ENCODE measurements at places on chromosomes 5 and 9. TPM values are rescaled to one million over a fixed set of nuclear protein-coding genes. Genes with fewer than 3 reads are reported as not detected.

Gene SLC6A18
- total RNA-seq, result not detected

Gene VLDLR
- 15.9 TPM for total RNA-seq

Gene RUFY1
- 47.9 TPM for total RNA-seq

Gene SPATA31A3
- total RNA-seq, result not detected

Gene GRXCR2
- not detected for total RNA-seq

Gene ANKRD18B
- total RNA-seq, result 1.7 TPM

Gene DIPK1B
- 7.0 TPM for total RNA-seq

Gene ATP10B
- 8.2 TPM for total RNA-seq

Gene LTC4S
- total RNA-seq, result 1.5 TPM
